ENCODE measurements at places on chromosomes 13 and 19.

DNA sequence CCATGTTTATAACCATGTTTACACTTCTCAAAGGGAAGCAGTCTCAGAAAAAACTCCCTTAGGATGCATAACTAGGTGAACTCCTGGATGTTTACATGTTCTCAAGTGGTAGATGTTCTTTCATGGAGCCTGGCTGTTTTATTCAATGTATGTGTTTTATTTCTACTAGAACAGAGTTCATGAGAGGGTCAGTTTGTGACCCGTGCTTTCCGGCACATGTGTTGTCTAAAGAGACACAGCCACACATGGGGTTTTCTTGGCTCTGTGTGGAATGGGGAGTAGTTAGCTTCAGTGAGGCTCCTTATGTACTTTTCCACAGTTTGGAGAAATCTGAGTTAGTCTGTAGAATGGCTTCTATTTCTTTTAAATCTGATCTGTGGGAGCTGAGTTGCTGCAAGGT, 60.9 kb downstream of the ATP8A2 start:
- peaks cover 40% of the 10 kb centered on the region for H3K4me1 ChIP-seq
- H3K27me3 ChIP-seq = no peaks in the 10 kb centered on the region
- H3K27ac ChIP-seq = peak overlapping the region; percentile 90
- H3K4me3 ChIP-seq = no peak overlapping the region

- DNase-seq = no peak
- H3K27me3 ChIP-seq = no peaks in the 10 kb centered on the region
- peak overlapping the region; percentile 44 for H3K4me3 ChIP-seq
Observed at GRCh38 chr13:24271601-24272451, 37.6 kb upstream of the C1QTNF9 start.

GRCh38 chr19:21839976-21840375, 4.0 kb upstream of the ZNF43 start:
- H3K4me1 ChIP-seq = peaks cover 7% of the 10 kb centered on the region
- no peak for DNase-seq
- no peaks in the 10 kb centered on the region for H3K27me3 ChIP-seq
- H3K27ac ChIP-seq = no peak overlapping the region
- peaks cover 27% of the 10 kb centered on the region for H3K36me3 ChIP-seq

GRCh38 chr13:102191951-102192502, 209.8 kb downstream of the FGF14 start:
- H3K36me3 ChIP-seq = no peaks in the 10 kb centered on the region
- no peak overlapping the region for H3K4me3 ChIP-seq
- no peaks in the 10 kb centered on the region for H3K4me1 ChIP-seq
- no peak for DNase-seq
- no peak overlapping the region for H3K27ac ChIP-seq

- peak overlapping the region; percentile 25 for H3K4me3 ChIP-seq
- peaks cover 18% of the 10 kb centered on the region for H3K4me1 ChIP-seq
- no peak for DNase-seq
- peak overlapping the region; percentile 96 for H3K27ac ChIP-seq
- H3K27me3 ChIP-seq = peaks cover 21% of the 10 kb centered on the region
- H3K36me3 ChIP-seq = no peaks in the 10 kb centered on the region
Observed at GRCh38 chr13:30388406-30389283, 33.6 kb upstream of the UBE2L5 start.

- peaks cover 1% of the 10 kb centered on the region for H3K4me1 ChIP-seq
- peaks cover 3% of the 10 kb centered on the region for H3K36me3 ChIP-seq
- H3K27ac ChIP-seq = no peak overlapping the region
- no peaks in the 10 kb centered on the region for H3K27me3 ChIP-seq
Observed at GRCh38 chr13:104098421-104098820, 1032.2 kb upstream of the SLC10A2 start.

- peaks cover 62% of the 10 kb centered on the region for H3K4me1 ChIP-seq
- no peak overlapping the region for H3K4me3 ChIP-seq
- H3K27me3 ChIP-seq = no peaks in the 10 kb centered on the region
- no peak for DNase-seq
Observed at GRCh38 chr13:97121894-97122293, 100.2 kb upstream of the MBNL2 start.

- no peaks in the 10 kb centered on the region for H3K36me3 ChIP-seq
- H3K27ac ChIP-seq = no peak overlapping the region
- no peak for DNase-seq
- peaks cover 20% of the 10 kb centered on the region for H3K27me3 ChIP-seq
Observed at GRCh38 chr19:38324431-38324830, 4.8 kb downstream of the KCNK6 start.

DNA sequence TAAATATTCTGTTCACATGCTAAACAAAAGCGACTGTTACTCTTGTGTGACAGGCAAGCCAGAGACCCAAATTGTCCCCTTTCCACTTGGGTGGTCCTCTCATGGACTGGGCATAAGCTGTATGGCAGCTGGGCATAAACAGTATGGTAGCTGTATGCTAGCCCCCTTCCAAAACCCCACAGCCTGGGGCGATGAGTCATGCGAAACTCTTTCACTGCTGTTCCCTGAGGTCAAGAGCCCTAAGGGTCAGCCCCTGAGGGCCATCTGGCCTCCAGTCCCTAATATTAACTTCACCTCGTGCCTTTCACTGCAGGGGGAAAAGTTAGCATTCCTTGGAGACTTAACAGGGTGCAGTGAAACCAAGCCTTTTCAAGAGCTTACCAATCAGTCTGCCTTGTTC, 45.6 kb upstream of the ZNF562 start:
- H3K27ac ChIP-seq = no peak overlapping the region
- DNase-seq = no peak
- H3K4me3 ChIP-seq = no peak overlapping the region
- H3K36me3 ChIP-seq = no peaks in the 10 kb centered on the region
- H3K4me1 ChIP-seq = no peaks in the 10 kb centered on the region
- no peaks in the 10 kb centered on the region for H3K27me3 ChIP-seq

DNA sequence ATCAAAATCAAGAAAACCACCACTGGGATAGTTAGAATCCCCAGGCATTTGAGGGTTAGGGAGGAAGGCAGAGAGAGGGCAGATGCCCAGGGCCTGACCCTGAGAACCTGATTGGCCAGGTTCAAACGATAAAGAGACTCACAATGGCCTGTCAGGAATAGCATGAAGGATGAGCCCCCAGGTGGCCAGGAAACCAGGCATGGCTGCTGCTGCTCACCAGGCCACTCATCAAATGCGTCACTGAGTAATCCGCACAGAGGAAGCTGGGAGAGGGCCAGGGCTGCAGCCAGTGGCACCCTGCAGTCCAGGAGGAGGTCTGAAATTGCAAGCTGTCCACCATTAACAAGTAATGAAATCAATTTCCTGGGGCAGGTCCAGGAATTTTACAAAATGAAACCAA, 111.3 kb downstream of the KATNAL1 start:
- H3K27me3 ChIP-seq = no peaks in the 10 kb centered on the region
- no peaks in the 10 kb centered on the region for H3K36me3 ChIP-seq
- DNase-seq = no peak
- H3K27ac ChIP-seq = no peak overlapping the region

- DNase-seq = no peak
- no peak overlapping the region for H3K27ac ChIP-seq
- H3K27me3 ChIP-seq = no peaks in the 10 kb centered on the region
- H3K4me1 ChIP-seq = peaks cover 2% of the 10 kb centered on the region
- peaks cover 5% of the 10 kb centered on the region for H3K36me3 ChIP-seq
Observed at GRCh38 chr19:58332697-58333096, 5.9 kb downstream of the ZSCAN22 start.

- no peaks in the 10 kb centered on the region for H3K4me1 ChIP-seq
- no peaks in the 10 kb centered on the region for H3K36me3 ChIP-seq
- no peak for DNase-seq
- no peaks in the 10 kb centered on the region for H3K27me3 ChIP-seq
Observed at GRCh38 chr19:51427201-51427600, 9.8 kb upstream of the SIGLEC10 start.

DNA sequence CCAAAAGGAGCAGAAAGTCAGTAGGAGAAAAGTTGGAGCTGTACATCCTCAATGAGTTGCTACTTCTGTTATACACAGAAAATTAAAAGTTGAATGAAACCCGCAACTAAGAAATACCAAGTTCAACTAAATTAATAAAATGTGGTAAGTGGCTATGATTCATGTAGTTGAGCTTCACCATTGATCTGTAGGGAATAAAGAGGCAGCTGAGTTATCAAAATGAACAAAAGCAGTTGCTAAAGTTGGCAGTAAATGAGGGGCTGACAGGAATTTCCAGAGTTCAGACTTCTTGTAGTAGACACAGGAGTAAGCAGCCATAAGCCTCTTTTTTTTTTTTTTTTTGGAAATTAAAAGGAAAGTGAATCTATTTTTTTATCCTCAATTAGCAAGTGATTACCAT, 234.6 kb downstream of the POSTN start:
- DNase-seq = no peak
- no peaks in the 10 kb centered on the region for H3K36me3 ChIP-seq
- H3K4me1 ChIP-seq = peaks cover 10% of the 10 kb centered on the region
- no peak overlapping the region for H3K4me3 ChIP-seq
- H3K27me3 ChIP-seq = no peaks in the 10 kb centered on the region
- H3K27ac ChIP-seq = no peak overlapping the region

DNA sequence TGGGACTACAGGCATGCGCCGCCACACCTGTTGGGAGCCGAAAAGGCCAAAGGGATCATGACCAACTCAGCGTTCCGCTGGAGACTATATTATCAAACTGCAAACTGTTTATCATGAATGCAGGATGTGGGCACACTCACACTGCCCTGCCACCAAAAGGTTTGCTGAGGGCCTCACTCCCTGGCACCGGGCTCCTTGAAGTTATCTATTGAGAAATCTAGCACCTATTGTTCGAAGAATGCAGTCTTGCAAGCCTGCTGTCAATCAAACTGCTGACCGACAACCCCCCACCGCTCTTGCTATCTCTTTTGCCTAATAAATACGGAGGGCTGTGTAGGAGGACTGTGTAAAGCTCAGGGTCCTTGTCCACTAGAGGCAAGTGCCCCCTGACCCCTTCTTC, 5.2 kb upstream of the ZNF836 start:
- H3K4me1 ChIP-seq = peaks cover 16% of the 10 kb centered on the region
- H3K36me3 ChIP-seq = peaks cover 2% of the 10 kb centered on the region
- H3K27ac ChIP-seq = no peak overlapping the region
- no peak for DNase-seq
- H3K4me3 ChIP-seq = no peak overlapping the region

GRCh38 chr19:47391510-47392223, 27.7 kb downstream of the MEIS3 start:
- no peaks in the 10 kb centered on the region for H3K36me3 ChIP-seq
- peak overlapping the region; percentile 7 for H3K27ac ChIP-seq
- H3K4me1 ChIP-seq = peaks cover 3% of the 10 kb centered on the region

DNA sequence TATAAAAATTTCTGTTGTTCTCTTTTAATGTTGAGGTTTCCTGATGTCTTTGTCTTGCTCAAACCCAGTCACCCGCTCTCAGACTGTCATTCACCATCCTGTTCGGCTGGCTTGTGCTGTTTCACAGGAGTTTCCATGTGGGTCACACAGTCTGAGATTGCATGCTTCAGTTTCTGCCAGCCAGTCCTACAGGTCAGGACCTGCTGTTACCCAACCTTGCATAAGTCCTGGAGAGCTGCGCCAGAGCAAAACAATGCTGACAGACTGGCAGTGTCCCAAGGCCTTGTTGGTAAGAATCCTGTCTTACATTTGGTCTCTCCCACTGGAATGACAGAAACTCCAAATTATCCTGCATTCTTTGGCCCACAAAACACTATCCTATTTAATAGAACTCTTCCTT, 340.0 kb upstream of the SLITRK5 start:
- H3K27ac ChIP-seq = no peak overlapping the region
- DNase-seq = no peak

DNA sequence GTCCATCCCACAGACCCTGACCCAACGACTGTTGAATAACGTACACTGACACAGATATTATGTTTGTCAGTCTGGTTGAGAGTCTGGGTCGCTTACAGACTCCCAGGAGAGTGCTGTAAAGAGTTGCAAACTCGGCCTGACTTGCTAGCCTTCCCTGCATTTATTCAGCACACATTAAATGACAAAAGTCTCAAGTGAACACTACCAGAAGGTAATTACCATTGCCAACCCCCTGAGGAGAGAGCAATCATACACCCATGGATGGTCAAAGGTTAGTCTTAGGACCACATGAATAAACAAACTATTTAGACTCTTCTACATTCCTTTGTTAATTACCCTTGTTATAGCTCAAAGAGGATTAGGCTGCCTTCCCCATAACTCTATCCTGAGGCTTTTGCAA, 1048.6 kb downstream of the PCDH17 start:
- H3K4me1 ChIP-seq = peaks cover 4% of the 10 kb centered on the region
- no peak for DNase-seq
- H3K27me3 ChIP-seq = no peaks in the 10 kb centered on the region
- no peak overlapping the region for H3K27ac ChIP-seq

- no peak overlapping the region for H3K27ac ChIP-seq
- H3K4me1 ChIP-seq = peaks cover 2% of the 10 kb centered on the region
- peaks cover 1% of the 10 kb centered on the region for H3K27me3 ChIP-seq
Observed at GRCh38 chr19:18946918-18947317, 5.9 kb upstream of the HOMER3 start.

GRCh38 chr19:50435627-50436026, 2.9 kb downstream of the MYBPC2 start:
- H3K36me3 ChIP-seq = no peaks in the 10 kb centered on the region
- no peak for DNase-seq
- peaks cover 59% of the 10 kb centered on the region for H3K27me3 ChIP-seq

- peaks cover 51% of the 10 kb centered on the region for H3K4me1 ChIP-seq
- peak overlapping the region; percentile 59 for H3K27ac ChIP-seq
- peaks cover 36% of the 10 kb centered on the region for H3K27me3 ChIP-seq
- DNase-seq = no peak
- H3K4me3 ChIP-seq = peak overlapping the region; percentile 62
Observed at GRCh38 chr19:44753932-44754749, 5.6 kb downstream of the BCL3 start.

DNA sequence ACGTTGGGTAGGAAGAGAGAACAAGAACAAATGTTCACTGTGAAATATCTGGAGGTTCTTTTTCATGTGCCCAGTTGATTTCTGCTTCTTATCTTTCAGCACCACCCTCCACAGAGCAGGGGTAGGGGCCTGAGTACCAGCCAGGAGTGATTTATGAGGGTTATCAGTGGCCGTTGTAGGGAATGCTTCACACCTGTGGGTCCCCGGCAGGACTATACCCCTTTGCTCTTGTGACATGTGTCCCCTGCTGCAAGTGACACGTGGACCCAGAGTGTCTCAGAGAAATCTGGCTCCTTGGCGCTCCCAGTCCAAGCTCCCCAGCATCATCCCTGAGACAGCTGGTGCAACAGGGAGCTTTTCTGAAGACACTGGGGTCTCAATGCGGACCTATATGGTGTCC, 29.7 kb downstream of the SIAH3 start:
- H3K4me1 ChIP-seq = peaks cover 3% of the 10 kb centered on the region
- H3K4me3 ChIP-seq = no peak overlapping the region
- DNase-seq = no peak
- H3K36me3 ChIP-seq = no peaks in the 10 kb centered on the region
- H3K27ac ChIP-seq = no peak overlapping the region

GRCh38 chr19:54172471-54173358, at the start of gene TMC4:
Gene TMC4, minus strand, starts transcription at chr19:54173160. Its CDS starts 43 bp downstream, at chr19:54173117.
- H3K27me3 ChIP-seq = no peaks in the 10 kb centered on the region
- peak within 1 kb of the TSS; percentile 90 for H3K27ac ChIP-seq
- H3K4me1 ChIP-seq = peaks cover 10% of the 10 kb centered on the region
- H3K36me3 ChIP-seq = peaks cover 6% of the 10 kb centered on the region
- H3K4me3 ChIP-seq = peak within 1 kb of the TSS; percentile 79
- DNase-seq = no peak

DNA sequence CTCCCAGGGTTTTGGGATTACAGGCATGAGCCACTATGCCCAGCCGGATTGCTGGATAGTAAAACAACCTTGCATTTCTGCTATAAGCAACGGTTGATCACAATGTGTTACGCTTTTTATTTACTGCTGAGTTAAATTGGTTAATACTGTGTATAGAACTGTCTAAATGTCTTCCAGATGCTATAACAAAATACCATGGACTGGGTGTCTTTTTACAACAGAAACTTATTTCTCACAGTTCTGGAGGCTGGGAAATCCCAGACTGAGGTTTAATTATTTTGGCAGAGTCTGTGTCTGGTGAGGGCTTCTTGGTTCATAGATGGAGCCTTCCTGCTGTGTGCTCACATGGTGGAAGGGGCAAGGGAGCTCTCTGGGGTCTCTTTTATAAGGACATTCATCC, 65.5 kb downstream of the ING1 start:
- H3K27ac ChIP-seq = no peak overlapping the region
- H3K36me3 ChIP-seq = no peaks in the 10 kb centered on the region
- H3K27me3 ChIP-seq = no peaks in the 10 kb centered on the region
- H3K4me3 ChIP-seq = no peak overlapping the region
